ENCODE measurements at places on chromosomes 3 and 15.

DNA sequence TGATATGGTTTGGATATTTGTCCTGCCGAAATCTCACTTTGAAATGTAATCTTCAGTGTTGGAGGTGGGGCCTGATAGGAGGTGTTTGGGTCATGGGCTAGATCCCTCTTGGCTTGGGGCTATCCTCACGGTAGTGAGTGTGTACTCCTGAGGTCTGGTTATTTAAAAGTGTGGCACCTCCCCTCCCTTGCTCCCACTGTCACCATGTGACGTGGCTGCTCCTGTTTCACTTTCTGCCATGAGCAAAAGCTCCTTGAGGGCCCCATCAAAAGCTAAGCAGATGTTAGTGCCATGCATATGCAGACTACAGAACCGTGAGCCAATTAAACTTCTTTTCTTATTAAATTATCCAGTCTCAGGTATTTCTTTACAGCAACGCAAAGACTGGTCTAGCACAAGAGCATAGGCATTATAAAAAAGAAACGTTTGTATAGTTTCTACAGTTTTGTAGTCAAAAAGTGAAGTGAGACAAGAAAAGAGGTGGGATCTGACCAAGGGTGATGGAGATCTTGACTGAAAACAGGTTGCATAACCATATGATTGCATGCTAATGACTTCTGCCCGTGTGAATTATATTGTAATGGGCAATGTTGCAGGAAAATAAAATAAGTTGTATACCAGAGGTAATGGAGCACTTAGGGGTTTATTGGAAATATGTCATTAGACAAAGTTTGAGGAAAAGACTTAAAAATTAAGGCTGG lies 28.5 kb upstream of the CLASP2 start:
- no peak for DNase-seq

DNA sequence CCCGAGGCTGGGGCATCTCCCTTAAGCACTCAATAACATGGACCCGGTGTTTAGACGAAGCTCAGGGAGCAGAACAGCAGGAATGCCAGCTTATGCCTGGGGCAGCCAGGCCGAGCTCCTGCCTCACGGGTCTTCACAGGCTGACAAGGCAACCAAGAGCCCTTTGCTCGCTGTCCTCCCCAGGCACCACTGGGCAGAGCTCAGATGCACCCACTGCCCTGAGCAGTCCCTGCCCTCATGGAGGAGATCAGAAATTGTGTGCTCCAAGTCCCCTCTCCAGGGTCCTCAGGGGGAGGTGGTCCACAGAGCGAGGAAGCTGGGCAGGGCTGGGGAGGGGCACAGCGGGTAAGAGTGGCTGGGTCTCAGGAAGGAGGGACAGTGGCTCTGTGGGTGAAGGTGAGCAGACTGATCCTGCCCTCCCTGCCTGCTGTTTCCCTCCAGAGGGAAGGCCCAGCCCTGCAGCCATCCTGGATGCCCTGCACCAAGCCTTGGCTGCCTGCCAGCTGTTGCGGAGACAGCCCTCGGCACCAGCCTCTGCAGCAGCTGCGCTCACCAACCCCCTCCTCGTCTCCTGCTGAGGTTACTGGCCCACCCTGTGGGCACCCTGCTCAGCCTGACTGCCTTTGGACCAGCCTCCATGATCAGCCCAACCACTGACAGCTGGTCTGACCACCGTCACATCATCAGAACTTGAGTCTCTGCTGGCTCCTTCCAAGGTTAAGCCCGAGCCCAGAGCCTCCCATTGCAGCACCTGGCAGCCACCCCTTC lies 21.1 kb upstream of the GP9 start:
- DNase-seq, result no peak

GRCh38 chr3:14451844-14452739 lies 49.7 kb downstream of the SLC6A6 start:
- DNase-seq, result no peak

GRCh38 chr3:59246719-59247401 lies 197.0 kb upstream of the CFAP20DC start:
- DNase-seq, result no peak

DNA sequence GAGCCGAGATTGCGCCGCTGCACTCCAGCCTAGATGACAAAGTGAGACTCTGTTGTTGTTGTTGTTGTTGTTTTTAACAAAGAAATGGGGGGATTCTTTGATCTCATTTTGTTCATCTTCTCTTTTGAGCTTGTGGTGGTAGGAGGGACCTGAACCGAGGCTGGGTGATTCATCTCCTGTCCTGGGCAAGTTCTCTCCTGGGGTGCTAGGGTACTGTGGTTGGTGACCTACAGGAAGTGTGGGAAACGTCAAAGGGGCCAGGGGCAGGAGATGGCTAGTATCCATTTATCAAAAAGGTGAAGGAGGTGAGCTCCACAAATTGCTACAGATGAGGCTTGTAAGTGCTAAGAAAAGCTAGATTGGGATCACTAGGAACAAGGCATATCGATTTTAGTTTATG lies 14.3 kb downstream of the PPCDC start:
- no peak for DNase-seq

DNA sequence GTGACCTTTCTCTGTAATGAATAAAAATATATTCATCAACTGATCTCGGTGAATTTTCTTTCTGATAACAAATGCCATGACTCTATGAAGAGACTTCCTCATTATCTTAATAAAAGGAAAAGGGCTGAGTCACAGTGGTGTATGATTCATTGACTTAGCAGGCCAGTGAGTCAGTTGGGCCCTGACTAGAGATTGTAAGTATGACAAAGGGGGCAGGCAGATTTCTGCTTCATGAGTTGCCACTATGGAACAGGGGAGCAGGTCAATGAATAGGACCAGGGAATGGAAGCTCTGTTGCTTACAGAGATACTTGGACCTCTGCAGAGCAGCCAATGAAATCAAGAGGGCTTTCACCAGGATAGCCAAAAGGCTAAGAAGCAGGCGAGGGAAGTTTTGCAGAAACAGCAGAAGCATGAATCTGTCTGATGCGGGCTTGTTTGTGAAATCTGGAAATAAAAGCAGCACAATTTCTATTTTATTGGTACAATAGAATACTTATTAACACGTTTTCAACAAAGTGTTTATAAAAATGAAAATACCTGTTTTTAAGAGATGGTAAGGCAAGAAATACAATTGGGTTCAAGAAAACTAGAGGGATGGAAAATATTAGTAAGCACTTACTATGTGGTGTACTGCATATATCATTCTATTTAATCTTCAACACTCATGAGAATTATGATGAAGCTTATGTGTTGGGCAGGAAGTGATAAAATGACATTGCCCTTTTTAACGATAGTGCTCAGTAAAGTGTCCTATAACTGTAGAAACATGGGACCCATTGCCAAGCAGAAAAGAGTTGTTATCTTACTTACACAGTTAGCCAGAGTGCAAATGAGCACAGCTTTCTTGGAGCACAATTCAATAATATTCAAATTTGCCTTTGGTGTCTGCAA lies 169.8 kb upstream of the MYRIP start:
- DNase-seq, result no peak

DNA sequence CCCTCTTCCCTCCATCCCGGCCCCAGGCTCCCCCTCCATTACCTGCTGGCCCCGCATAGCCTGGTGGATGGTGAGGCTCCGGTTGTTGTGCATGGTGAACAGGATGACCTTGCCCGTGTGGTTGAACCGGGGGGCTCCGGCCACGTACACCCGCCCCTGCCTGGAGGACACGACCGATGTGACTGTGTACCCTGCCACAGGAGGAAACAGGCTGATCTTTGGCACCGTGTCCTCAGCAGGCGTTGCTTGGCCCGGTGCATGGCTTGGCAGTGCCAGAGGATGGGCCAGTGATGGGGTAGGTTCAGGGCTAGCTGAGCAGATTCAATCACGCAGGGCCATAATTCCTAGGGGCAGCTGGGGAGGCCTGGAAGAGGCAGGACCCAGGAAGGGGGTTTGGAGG lies 58.1 kb downstream of the FEM1B start:
- no peak for DNase-seq

- no peak for DNase-seq
Observed at GRCh38 chr15:52495125-52495524, 33.6 kb downstream of the MYO5A start.

DNA sequence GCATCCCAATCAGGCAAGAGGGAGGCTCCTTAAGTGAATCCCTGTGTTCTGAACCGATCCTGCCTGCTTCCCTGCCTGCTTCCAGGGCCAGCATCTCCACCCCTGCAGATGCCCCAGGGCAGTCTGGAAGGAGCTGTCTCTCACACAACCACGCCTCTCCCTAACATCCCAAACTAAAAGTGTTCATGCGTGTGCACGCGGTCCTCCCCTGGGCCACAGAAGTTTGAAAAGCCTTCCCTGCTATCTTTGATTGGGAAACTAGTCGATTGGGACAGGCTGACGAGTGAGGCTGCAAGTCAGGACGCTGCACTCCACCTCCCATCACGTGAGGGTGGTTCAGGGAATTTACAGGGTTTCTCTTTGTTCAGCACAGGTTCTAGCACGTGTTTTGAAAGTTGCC lies 340.9 kb upstream of the ICE2 start:
- no peak for DNase-seq

DNA sequence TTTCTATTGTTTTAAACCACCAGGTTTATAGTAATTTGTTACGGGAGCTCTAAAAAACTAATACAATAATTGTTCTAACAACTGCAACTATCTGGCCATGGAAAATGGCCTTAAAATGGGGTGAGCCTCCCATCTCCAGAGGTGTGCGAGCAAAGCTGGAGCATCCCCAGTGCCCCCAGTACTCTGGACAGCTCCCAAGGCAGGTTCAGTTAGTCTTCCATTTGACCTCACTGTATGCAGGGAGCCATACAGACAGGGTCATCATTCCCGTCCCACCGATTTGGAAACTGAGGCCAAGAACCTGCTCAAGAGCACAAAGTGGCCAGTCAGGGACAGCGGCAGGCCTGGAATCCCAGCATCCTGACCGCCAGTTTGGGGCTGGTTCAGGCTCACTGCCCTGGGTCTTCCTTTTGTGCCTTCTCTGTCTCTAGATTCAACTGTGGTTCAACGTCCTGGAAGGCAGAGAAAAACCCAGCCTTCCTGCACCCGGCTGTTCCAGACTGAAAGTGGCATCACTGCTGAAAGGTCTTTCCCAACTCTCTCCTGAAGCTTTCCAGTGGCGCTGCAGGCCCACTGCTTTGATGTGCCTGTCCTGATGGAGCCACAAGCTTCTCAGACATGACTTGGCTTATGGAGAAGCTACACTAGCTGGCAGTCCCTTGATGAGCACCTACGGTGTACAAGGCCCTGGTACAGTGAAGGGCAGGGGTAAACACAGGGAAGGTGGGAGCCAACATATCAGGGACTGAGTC lies 76.6 kb upstream of the LINGO1 start:
- no peak for DNase-seq

DNA sequence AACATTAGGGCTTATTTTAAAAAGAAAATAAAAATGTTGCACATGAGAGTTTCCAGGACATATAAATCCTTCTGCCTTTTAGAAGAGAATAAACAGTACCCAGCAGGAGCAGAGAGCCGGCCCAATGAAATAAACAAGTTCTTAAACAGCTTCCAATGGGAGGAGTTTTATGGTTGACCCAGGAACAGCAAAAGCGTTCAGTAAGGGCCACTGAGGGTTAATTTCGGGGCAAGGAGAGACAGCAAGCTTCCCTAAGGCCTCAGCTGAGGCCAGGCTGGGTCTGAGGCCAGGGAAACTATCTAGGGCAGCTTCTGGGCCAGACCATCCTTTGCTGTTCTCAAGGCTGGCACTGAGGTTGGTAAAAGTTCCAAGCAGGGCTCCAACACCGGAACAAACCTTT lies 3.4 kb downstream of the PDZRN3 start:
- DNase-seq, result no peak

GRCh38 chr3:37984596-37984995 lies 6.0 kb upstream of the VILL start:
- DNase-seq, result no peak

GRCh38 chr15:62121273-62122015 lies 43.6 kb downstream of the C2CD4B start:
- no peak for DNase-seq

GRCh38 chr3:49030321-49030720 lies 1.1 kb upstream of the IMPDH2 start:
- no peak for DNase-seq

DNA sequence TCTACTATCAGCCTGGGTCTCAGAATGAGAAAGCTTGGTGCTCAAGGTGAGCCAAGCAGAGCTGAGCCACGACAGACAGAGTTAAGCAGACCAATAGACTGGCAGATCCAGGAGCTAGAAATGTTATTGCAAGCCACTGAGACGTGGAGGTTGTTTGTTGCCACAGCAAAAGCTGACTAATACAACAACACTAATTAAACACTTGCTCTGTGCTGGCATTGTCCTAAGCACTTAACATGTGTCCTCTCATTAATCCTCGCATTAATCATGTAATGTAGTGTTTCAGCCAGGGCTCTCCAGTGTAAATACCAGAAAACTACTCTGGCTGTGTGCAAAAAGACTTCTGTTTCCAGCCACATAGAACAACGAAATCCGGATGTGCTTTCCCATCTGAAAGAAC lies 11.6 kb upstream of the SPSB4 start:
- no peak for DNase-seq
